ENCODE measurements at places on chromosomes 3 and 15. TPM values are rescaled to one million over a fixed set of nuclear protein-coding genes. Genes with fewer than 3 reads are reported as not detected.

The CDV3 gene
- total RNA-seq = 137 TPM

DNA sequence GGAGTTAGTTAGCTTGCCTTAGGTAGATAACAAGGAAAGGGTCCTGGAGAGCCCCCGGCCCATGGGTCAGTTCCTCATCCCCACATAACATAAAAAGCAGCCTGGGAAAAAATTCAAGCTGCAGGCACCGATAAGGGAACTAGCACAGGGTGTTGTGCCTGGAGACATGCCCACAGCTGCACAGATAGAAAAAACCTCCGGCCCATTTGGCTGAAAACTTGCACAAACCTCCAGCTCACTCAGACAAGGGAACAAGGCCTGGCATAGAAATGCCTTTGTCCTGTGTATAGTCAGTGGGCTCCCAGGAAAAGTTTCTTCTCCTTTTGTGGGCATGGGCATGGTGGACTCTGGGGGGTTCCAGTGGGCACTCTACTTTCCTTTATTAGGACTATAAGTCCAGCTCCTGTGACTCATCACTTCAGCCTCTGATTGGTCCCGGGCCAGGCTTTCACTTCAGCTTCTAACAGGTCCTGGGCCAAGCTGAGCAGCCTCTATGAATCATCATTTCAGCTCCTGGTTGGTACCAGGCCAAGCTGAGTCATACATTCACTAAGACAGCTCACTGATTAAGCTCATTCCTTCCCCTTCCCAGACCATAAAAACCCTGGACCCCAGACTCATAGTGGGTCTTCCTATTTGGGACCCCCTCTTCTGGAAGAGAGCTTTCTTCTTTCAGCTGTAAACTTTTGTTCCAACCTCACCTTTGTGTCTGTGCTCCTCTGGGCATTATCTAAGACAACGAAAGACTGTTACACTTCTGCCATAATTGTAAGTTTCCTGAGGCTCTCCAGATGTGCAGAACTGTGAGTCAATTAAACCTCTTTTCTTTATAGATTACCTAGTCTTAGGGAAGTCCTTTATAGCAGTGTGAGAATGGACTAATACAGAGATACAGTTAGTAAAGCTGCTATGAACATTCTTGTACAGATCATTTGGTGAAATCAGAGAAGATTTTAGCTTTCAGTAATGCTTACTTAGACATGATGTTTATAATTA is 348.0 kb upstream of the DPPA4 start:
- DNase-seq = peak; percentile 41

The LDHAL6B gene
- not detected for total RNA-seq

- peak; percentile 39 for DNase-seq
Observed at GRCh38 chr3:12135029-12135657, 23.6 kb downstream of the TIMP4 start.

GRCh38 chr15:63238796-63239195 is 38.6 kb upstream of the APH1B start:
- DNase-seq = no peak

The ACOX2 gene
- total RNA-seq = 17.8 TPM

DNA sequence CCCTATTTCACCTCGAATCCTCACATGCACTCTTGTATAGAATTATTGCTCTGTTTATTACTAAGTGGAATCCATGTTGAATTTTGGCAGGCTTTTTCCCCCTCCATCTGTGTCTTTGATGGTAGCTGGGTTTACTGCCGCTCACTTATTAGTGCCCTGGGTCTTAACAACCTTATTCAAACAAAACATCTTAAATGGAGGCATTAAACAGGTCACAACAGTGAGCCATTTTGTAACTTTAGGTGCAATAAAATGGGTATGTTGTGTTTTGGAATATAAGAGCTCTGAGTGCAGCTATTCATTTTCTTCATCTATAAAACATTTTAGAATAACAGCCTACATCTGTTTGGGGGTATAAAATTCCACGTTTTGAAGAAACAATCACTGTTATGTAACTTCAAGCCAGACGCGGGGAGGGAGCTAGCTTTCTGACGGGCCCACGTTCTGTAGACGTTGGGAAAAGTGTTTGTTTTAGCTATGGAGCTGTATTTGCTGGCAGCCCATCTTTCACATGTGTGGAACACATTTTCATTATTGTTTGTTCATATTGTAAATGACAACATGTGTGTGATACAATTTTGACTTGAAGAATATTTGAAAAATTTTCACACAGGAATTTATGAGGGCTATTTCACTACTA is 122.0 kb downstream of the SLC25A26 start:
- DNase-seq = no peak

- no peak for DNase-seq
Observed at GRCh38 chr15:76162784-76163456, 103.1 kb downstream of the TMEM266 start.

The STRA6 gene
- total RNA-seq = not detected

DNA sequence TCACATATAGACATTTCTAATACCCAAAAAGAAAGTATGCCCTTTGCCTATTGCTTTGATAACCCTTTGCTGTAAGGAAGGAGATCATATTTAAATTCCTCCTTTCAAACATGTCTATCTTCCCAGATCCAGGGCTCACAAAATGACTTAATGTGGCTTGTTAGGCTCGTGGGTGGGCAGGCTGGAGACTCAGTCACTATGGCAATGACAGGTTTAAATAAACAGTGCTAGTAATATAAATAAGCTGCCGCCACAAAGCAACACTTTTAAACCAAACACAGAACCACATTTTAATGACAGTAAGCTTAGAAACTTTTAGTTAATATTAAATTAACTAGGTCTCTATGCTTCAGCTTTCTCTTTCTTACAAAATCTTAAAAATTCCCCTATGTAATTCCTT is 616.0 kb upstream of the NAALADL2 start:
- no peak for DNase-seq

DNA sequence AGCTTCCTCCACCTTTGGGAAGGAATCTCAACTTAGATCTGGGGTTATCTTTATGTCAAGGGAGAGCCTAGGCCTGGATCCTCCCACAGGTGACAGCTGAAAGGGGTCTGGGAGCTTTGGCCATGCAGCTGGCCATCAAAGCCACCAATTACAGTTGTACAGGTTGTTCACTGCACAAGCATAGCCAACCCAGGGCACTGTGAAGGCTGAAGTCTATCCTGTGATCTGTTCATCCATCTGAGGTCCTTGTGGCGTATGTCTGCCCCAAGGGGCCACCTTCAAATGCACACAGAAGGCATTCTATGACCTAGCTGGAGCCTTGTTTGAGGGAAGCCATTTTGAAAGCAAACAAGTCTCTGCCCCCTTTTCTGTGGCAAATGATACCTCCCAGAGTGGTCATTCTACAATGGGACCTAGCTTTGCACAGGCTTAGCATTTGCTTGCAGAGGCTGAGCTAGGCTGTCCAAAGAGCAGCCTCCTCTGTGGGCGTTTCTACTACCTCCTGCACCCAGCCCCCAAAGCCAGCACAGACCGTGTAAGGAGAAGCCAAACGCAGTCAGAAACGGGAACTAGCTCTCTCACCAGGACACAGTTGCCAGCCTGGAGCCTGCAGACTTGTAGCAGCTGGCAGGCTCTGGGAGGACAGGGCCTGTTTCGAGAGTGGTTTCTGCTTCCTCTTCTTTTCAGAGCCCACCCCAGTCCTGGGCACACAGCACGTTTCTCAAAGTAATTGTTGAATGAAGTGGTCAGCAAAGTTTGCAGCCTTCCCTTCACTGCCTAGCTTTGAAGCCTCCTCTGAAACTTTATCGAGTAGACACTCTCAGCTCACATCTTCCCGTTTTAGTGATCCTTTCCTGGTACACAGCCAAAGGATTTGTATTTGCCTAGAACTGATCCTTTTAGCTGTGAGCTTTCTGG is 157.3 kb upstream of the SMAD3 start:
- peak; percentile 69 for DNase-seq

The SERPINI2 gene
- not detected for total RNA-seq

DNA sequence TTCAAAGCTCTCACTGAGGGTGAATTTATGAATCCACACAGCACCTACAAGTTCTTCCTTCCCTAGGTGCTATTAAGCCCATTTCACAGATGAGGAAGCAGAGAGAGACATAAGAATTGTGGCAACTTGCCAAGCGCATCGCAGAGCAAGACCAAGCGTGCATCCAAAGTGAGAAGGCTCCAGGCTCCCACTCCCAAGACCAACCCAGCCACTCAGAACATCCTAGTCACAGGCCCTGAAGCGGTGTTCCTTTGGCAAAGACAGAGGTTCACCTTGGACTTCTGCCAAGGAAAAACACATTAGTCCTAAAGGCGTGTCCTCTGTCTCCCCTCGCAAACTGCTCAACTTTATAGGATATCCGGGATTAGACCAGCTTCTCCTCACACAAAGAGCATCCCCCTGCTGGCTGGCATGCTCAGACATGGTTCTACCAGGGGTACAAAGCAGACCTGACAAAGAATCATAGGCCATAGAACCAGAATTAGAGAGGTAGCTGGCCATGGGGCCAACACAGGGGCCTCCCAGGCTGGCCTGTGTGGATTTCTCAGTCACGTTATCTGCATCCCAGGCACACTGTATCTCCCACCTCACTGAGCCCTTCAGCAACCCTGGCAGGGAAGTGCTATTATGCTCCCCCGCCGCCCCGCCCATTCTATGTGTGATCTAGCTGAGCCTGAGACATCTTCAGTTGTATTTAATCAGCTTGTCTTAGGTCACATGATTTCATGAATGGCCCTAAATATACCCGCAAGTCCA is 160.2 kb downstream of the FOXP1 start:
- DNase-seq = peak; percentile 51

Measured in left colon (tissue), 2 donors.